ENCODE measurements at places on chromosomes 5 and 9.

- no peak for DNase-seq
Observed at GRCh38 chr5:137095597-137095996, 403.5 kb downstream of the SPOCK1 start.

DNA sequence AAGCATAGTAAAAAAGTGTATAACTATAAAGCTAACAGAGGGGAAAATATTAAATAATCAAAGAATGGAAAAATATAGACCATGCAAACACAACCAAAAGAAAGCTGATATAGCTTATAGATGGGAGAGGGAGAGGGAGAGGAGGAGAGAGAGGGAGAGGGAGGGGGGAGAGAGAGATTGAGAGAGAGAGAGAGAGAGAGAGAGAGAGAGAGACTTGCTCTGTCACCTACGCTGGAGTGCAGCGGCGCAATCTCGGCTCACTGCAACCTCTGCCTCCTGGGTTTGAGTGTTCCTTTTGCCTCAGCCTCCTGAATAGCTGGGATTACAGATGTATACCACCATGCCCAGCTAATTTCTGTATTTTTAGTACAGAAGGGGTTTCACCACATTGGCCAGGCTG is 110.6 kb downstream of the RAPGEF6 start:
- DNase-seq, result no peak

DNA sequence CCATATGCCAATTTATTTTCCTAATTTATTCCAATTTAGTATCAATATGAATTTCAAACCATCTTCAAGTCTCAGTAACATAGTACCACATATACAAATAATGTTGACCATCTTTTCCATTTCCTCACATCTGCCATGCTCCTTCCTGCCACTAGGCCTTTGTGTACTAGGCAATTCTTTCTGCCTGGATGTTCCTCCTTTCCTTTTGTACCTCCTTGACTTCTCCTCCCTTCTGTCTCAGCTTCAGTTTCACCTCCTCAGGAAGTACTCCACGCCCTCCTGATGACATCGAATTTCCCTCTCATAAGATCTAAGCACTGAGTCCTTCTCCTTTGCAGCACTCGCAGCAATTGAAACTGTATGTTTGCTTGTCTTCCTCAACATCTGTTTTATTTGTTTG is 53.9 kb downstream of the MEF2C start:
- no peak for DNase-seq

GRCh38 chr5:75885849-75886596 is 168.8 kb upstream of the POC5 start:
- DNase-seq, result no peak
